ENCODE measurements at places on chromosomes 7 and 10.
A peak's percentile ranks its signal among the peaks of the same experiment; 100 is the strongest.

GRCh38 chr7:28178599-28178998, 2.0 kb downstream of the JAZF1 start:
- DNase-seq: no peak

DNA sequence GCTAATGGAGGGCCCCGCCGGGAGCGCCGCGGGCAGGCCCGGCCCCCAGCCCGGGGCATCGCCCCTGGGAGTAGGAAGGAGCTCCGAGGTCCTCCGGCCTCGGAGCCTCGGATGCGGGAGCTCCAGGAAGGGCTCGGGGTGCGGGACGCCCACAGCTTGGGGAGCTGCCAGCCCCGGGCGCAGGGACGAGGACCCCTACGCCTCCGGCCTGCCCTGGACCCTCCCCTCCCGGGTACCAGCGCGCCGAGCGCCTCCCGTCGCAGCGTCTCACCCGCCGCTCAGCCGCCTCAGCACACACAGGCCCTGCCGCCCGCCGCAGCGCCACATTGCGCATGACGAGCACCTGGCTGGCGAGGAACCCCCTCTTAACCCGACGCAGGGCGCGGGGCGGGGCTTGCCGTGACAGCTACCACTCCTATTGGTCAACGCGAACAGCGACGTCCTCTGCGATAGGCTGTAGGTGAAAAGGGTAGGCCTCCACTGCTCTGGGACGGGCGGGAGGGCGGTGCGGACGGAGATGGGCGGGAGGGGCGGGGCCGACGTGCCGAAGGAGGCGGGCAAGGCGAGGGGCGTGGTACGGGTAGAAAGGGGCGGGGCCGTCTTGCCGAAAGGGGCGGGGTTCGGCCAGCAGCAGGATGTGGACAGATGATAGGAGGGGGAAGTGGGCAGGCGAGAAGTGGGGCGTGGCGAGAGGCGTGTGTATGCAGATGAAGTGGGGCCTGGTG, at the start of gene PITRM1:
Gene PITRM1 (minus strand): TSS at position 337 of the 725 bp plus-strand sequence. CDS start 10 bp downstream, at position 327.
- peak; percentile 98 for DNase-seq

GRCh38 chr10:117138838-117139580, 939 bp upstream of the VAX1 start:
- peak; percentile 36 for DNase-seq

- no peak for DNase-seq
Observed at GRCh38 chr7:110095372-110096052, 995.4 kb upstream of the LRRN3 start.

GRCh38 chr7:22664988-22665798, 61.8 kb upstream of the IL6 start:
- no peak for DNase-seq

DNA sequence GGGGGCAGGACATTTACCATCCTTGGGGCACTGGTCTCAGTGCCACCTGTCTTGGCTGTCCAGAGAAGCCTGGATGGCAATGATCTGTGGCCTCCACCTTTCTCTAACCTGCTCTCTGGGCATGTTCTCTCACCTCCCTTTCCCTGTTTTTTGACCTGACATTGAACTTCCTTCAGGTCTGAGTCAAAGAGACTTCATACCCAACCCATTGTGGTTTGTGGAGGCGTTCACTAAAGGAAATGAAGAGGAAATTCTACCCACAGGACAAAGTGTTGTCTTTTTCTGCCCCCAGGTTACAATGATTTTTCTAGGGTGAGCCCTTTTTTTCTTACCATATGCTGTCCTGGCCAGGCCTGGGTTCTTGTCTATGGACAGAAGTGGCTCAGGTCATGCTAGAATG, 76.6 kb downstream of the CYP26A1 start:
- DNase-seq: no peak

DNA sequence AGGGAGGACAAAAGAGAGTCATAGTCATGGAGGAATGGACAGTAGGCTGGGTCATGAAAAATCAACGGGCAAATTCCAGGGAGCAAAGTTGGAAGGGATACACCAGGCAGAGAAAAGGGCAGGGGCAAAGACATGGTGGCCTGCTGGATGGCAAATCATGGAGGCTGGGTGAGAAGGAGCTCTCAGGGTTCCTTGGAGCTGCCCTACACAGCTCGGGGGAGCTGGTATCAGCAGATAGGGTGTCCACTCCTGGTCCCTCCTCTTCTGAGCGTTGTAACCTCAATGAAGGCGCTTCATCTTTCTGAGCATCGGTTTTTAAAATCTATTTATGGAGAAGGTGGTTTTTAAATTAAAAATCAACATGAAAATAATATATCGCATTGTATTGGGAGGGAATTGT, 27.9 kb upstream of the EIF5AL1 start:
- DNase-seq: no peak

DNA sequence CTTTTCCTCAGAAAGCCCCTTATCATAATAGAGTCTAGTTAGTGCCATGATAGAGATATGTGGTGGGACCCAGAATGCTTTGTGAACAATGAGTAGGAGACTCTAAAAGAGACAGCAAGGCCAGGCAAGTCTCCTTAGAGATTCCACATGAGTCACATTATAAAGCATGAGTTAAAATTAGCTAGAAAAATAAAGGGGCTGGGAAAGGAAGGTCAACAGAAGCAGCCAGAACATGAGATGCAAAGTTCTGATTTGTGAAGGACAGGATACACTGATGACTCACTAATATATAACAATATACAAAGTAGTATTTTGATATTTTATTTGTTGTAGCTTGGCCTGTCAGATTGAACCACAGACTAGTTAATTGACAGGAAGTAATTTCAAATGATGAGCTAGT, 25.3 kb upstream of the SNX13 start:
- DNase-seq: no peak

GRCh38 chr10:70515035-70515667, 36.6 kb downstream of the PALD1 start:
- no peak for DNase-seq

- DNase-seq: no peak
Observed at GRCh38 chr10:109940553-109940952, 17.2 kb upstream of the XPNPEP1 start.

Measured in NCI-H1436 (cell line).